ENCODE measurements at places on chromosomes 3 and 15. TPM values are rescaled to one million over a fixed set of nuclear protein-coding genes. Genes with fewer than 3 reads are reported as not detected.

- H3K4me1 ChIP-seq, result no peaks in the 10 kb centered on the region
- no peak overlapping the region for H3K27ac ChIP-seq
- no peaks in the 10 kb centered on the region for H3K36me3 ChIP-seq
- DNase-seq, result no peak
Measured at GRCh38 chr3:118067439-118067838, 967.2 kb downstream of the IGSF11 start.

Gene LRRK1
- 0.73 TPM for total RNA-seq

- no peak overlapping the region for H3K27ac ChIP-seq
- no peaks in the 10 kb centered on the region for H3K4me1 ChIP-seq
- H3K36me3 ChIP-seq, result no peaks in the 10 kb centered on the region
- no peak for DNase-seq
- H3K4me3 ChIP-seq, result no peak overlapping the region
Measured at GRCh38 chr3:102454181-102454580, 19.4 kb downstream of the ZPLD1 start.

GRCh38 chr3:40317061-40317855, 7.8 kb downstream of the EIF1B start:
- no peaks in the 10 kb centered on the region for H3K4me1 ChIP-seq
- H3K27ac ChIP-seq, result no peak overlapping the region

Gene PLOD2
- not detected for total RNA-seq

Gene MIX23
- 12.4 TPM for total RNA-seq

GRCh38 chr15:61393949-61394348, 164.8 kb upstream of the RORA start:
- DNase-seq, result no peak
- H3K4me1 ChIP-seq, result no peaks in the 10 kb centered on the region
- no peak overlapping the region for H3K27ac ChIP-seq
- H3K27me3 ChIP-seq, result no peaks in the 10 kb centered on the region
- H3K4me3 ChIP-seq, result no peak overlapping the region

DNA sequence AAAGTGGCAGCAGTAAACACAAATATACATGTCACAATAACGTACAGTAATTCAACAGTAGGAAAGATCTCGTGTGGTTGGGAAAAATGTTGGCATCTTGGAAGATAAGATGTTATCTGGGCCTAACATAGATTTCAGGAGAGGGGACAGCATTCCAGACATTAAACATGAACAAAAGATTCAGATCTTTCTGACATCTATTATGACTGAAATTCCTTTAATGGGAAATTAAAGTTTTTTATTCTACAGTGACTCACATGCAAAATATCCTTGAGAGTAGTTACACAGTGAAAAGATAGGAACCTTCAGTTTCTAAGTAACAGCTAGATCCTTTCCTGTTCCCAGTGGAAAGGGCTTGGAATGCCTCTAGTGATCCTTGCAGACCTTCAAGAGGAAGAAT, 9.2 kb downstream of the NDUFB5 start:
- no peak for DNase-seq
- no peaks in the 10 kb centered on the region for H3K27me3 ChIP-seq
- no peak overlapping the region for H3K27ac ChIP-seq
- peaks cover 4% of the 10 kb centered on the region for H3K4me1 ChIP-seq
- peaks cover 18% of the 10 kb centered on the region for H3K36me3 ChIP-seq

- no peaks in the 10 kb centered on the region for H3K4me1 ChIP-seq
- H3K27me3 ChIP-seq, result no peaks in the 10 kb centered on the region
- H3K4me3 ChIP-seq, result no peak overlapping the region
Measured at GRCh38 chr3:123618768-123619484, 34.1 kb upstream of the HACD2 start.

Gene ATP13A5
- total RNA-seq, result not detected

Gene SERPINI2
- not detected for total RNA-seq

- no peaks in the 10 kb centered on the region for H3K4me1 ChIP-seq
- no peak overlapping the region for H3K27ac ChIP-seq
- DNase-seq, result no peak
Measured at GRCh38 chr15:84827246-84827645, 10.1 kb downstream of the ALPK3 start.

GRCh38 chr15:25051399-25052154, 96.8 kb downstream of the SNRPN start:
- peaks cover 52% of the 10 kb centered on the region for H3K36me3 ChIP-seq
- H3K4me1 ChIP-seq, result no peaks in the 10 kb centered on the region
- H3K27me3 ChIP-seq, result no peaks in the 10 kb centered on the region
- H3K4me3 ChIP-seq, result no peak overlapping the region

GRCh38 chr15:87877114-87877810, 379.3 kb downstream of the NTRK3 start:
- no peak for DNase-seq
- H3K4me1 ChIP-seq, result no peaks in the 10 kb centered on the region
- no peaks in the 10 kb centered on the region for H3K36me3 ChIP-seq
- no peak overlapping the region for H3K4me3 ChIP-seq

Gene IL17RD
- not detected for total RNA-seq

DNA sequence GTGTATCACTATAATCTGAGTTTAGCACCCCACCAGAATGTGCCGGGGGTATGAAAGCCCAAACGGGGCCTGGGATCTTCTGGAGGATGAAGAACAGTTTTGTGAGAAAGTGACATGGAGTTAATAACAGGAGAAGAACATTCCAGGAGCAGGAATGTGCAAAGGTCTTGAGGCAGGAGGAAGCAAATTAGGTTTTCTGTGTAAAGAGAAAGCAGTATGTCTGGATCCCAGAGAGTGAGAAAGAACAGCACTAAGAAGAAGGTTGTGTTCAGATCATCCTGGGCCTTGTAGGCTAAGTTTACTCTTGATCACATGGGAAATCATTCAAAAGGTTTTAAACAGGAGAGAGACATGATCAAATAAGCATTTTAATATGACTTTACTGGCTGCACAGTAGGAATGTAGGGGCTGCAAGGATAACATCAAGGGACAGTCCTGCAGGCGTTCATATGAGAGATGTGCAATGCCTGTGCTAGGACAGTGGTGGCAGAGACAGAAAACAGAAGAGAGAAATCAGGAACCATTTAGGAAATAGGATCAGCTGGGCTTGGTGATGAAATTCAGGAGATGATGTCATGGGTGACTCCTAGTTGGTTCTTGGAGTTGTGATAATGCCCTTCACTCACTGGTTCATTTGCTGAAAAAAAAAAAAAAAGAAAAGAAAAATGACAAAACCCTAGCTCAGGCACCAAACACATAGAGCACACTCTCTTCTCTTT, 113.5 kb downstream of the TNIK start:
- H3K4me3 ChIP-seq, result no peak overlapping the region
- no peaks in the 10 kb centered on the region for H3K27me3 ChIP-seq
- DNase-seq, result no peak
- H3K27ac ChIP-seq, result no peak overlapping the region
- H3K4me1 ChIP-seq, result peaks cover 2% of the 10 kb centered on the region

DNA sequence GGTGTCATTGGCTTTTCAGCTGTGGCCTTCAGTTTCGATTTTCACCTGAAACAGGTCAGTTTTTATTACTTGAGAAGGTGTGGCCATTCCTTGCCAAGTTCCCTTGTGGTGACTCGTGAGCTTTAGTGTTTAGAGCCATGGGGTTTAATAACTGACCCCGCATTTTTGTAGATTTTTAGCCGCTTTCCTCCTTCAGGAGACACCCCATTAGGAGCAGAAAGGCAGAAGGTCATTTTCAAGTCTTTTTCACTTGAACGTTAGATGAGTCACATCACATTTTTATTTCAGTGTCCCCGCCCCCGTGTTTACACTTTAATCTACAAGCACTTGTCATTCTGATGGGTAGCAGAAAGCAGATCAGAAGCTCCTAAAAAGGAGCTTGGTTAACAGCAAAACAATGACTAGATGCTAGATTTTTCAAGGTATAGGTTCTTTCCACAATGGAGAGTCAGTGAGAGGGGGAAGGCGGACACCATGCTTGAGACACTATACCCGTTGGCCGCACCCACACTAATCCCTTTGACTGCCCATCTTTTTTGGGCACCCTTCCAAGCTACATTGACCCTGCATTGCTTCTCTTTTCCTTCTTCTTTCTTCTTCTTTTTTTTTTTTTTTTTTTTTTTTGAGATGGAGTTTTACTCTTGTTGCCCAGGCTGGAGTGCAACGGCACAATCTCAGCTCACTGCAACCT, 132.7 kb downstream of the GHSR start:
- no peaks in the 10 kb centered on the region for H3K27me3 ChIP-seq
- H3K27ac ChIP-seq, result no peak overlapping the region
- DNase-seq, result no peak
- H3K36me3 ChIP-seq, result peaks cover 17% of the 10 kb centered on the region
- H3K4me3 ChIP-seq, result no peak overlapping the region

- peak within 1 kb of the TSS; percentile 91 for H3K4me3 ChIP-seq
- peak; percentile 53 for DNase-seq
- H3K36me3 ChIP-seq, result peaks cover 36% of the 10 kb centered on the region
Measured at GRCh38 chr3:52245322-52246263, at the start of gene PPM1M. PPM1M (plus strand) TSS chr3:52245759; CDS start chr3:52245825, 66 bp downstream.

DNA sequence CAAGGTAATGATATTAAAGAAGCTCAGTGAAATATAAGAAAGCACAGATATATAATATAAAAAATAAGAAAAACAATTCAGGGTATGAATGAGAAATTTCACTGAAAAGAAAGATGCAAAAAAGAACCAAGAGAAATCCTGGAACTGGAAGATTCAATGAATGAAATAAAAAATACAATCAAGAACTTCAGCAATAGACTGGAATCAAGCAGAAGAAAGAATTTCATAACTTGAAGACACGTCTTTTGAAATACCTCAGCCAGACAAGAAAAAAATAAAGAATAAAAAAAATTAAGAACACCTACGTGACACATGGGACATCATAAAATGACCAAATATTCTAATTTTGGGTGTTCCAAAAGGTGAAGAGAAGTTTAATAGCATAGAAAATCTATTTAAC, 104.6 kb upstream of the NEO1 start:
- H3K4me1 ChIP-seq, result no peaks in the 10 kb centered on the region
- DNase-seq, result no peak
- H3K27ac ChIP-seq, result no peak overlapping the region
- no peaks in the 10 kb centered on the region for H3K27me3 ChIP-seq
- no peaks in the 10 kb centered on the region for H3K36me3 ChIP-seq
- no peak overlapping the region for H3K4me3 ChIP-seq

Gene SPTBN5
- 2.2 TPM for total RNA-seq

DNA sequence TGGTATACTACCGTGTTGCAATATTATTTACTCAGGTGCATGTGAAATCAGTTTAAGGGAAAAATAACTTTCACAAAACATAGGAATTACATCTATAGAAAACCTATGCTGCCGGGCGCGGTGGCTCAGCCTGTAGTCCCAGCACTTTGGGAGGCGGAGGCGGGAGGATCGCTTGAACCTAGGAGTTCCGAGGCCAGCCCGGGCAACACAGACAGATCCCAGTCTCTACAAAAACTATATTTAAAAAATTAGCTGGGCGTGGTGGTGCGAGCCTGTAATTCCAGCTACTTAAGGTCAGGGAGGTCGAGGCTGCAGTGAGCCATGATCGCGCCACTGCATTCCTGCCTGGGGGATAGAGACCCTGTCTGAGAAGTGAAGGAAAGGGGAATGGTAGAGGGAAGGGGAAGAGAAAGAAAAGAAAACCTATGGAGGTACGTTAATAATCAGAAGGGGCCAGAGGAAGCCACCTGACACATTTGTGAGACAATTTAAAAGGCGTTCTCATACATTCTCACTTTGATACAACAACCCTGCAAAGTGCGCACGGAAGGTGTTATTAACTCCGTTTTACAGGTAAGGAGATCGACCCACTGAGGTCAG, 456 bp upstream of the TMEM62 start:
- H3K4me3 ChIP-seq, result peak overlapping the region; percentile 65
- DNase-seq, result peak; percentile 9
- H3K4me1 ChIP-seq, result peaks cover 15% of the 10 kb centered on the region
- peak overlapping the region; percentile 41 for H3K27ac ChIP-seq

- DNase-seq, result no peak
- H3K27me3 ChIP-seq, result no peaks in the 10 kb centered on the region
- H3K36me3 ChIP-seq, result no peaks in the 10 kb centered on the region
- H3K4me1 ChIP-seq, result no peaks in the 10 kb centered on the region
- no peak overlapping the region for H3K27ac ChIP-seq
Measured at GRCh38 chr3:186316666-186317260, 45.3 kb downstream of the DGKG start.

Gene RBPMS2
- total RNA-seq, result not detected

GRCh38 chr15:58492661-58493397, 61.0 kb downstream of the LIPC start:
- peaks cover 23% of the 10 kb centered on the region for H3K4me1 ChIP-seq
- H3K36me3 ChIP-seq, result no peaks in the 10 kb centered on the region
- DNase-seq, result no peak
- no peak overlapping the region for H3K4me3 ChIP-seq
- H3K27me3 ChIP-seq, result no peaks in the 10 kb centered on the region
- H3K27ac ChIP-seq, result no peak overlapping the region

DNA sequence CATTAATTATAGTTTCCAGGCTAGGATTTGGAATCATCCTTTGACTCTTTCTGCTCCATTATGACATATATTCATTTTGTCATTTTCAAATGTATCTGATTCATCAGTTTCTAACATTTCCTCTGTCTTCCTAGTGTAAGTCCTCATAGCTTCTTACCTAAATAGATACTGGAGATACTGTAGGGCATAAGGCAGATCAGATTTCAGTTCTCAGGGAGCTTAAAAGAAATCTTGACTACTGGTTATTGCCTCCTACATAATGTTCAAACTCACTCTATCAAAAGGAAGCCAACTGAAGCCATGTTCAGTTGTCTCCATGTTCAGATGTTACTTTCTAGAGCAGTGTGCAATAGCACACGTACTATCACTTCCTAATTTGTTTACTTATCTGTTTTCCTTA, 29.6 kb upstream of the CTDSPL2 start:
- DNase-seq, result no peak
- no peaks in the 10 kb centered on the region for H3K4me1 ChIP-seq
- H3K36me3 ChIP-seq, result peaks cover 10% of the 10 kb centered on the region
- no peaks in the 10 kb centered on the region for H3K27me3 ChIP-seq
- H3K27ac ChIP-seq, result no peak overlapping the region
- no peak overlapping the region for H3K4me3 ChIP-seq

DNA sequence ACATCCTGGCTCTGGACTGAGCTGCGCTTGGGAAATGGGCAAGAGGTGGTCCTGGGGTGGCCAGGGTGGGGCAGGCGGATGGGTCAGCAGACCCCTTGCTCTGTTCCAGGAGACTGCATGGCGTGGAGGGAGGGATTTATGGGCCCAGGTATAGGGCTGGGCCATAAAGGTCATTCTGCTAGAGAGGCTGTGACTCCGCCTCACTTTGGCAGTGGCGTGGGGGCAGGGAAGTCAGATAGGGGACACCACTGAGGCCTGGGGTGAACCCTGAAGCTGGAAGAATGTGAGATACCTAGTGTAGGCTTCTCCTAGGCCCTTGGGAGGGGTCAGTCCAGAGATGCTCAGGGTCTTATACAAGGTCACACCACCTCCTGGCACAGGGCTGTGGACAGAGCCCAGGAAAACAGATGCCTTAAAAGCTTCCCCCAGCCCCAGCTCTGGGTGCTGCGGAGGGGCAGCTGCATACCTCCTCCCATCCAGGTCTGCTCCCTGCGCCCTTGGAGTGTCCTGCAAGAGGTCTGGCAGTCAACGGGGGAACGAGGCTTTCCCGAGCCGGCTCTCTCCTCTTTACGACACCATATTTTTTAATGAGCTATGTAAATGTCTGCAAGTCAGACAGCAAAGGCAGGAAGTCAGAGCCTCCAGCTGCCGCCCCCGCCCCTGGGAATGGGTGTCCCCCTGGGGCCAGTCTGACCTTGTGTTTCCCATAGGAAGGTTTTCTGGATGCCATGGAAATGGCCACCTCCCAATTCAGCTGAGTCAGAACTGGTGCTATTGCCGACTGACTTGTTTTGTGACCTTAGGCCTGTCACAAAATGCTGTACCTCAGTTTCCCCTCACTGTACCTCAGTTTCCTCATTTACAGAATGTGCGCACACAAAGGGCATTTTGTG, 26.3 kb downstream of the LINGO1 start:
- H3K4me3 ChIP-seq, result no peak overlapping the region
- no peak for DNase-seq
- no peaks in the 10 kb centered on the region for H3K36me3 ChIP-seq
- H3K27me3 ChIP-seq, result no peaks in the 10 kb centered on the region

Gene KY
- total RNA-seq, result not detected
